Stimulated activated CD4-positive, alpha-beta T cell treated with anti-CD3 and anti-CD28 coated beads, Interleukin-2, amount 100 ng/mL, for 24 hours (primary cell): ENCODE measurements at places on chromosomes 3 and 15.

DNA sequence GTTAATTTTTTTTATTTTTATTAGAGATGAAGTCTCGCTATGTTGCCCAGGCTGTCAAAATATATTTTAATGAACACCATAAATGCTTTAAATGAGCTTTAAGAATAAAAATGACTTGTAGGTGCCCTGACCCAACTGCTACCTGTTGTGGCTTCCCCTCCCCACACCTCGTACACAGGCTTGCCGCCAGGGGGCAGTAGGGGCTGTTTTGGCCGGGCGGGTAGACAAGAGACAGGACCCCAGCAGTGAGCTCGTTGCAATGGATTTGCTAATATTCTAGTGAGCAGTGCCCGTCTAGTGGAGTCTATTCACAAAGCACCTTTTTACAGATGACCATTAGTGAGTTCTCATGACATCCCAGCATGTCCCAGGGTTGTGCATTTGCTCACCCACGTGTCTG lies 418.1 kb downstream of the OCA2 start:
- peak; percentile 58 for DNase-seq

GRCh38 chr3:38582941-38583645 lies 66.4 kb downstream of the SCN5A start:
- no peak for DNase-seq

GRCh38 chr3:32246079-32246675 lies 7.7 kb downstream of the CMTM8 start:
- no peak for DNase-seq

GRCh38 chr3:111538681-111539083 lies 3.3 kb upstream of the CD96 start:
- no peak for DNase-seq

DNA sequence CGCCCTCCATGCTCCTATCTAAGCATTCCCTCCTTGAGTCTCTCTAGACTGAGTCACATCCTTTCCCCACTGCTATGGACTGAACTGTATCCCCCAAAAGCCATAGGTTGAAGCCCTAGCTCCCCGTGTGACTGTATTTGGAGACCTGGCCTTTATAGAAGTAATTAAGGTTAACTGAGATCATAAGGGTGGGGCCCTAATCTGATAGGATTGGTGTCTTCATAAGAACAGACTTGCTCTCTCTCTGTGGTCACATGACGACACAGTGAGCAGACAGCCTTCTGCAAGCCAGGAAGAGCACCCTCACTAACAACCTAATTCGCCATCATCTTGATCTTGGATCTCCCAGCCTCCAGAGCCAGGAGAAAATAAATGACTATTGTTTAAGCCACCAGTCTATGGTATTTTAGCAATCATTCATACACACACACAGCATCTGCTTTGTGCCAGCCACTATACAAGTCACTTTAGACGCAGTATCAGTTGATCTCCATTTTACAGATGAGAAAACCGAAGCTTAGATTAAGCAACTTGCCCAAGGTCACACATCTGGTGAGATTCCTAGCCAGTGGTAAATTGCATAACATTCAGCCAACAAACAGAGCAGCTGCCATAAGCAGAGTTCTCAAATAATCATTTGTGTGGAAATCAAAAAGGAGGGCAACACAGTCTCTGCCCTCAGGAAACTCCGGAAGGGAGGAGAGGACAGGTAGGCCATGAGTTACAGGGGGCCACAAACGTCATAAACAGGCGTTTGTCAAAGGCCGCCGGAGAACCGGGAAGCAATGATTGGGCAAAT lies 66.3 kb upstream of the HES1 start:
- no peak for DNase-seq

DNA sequence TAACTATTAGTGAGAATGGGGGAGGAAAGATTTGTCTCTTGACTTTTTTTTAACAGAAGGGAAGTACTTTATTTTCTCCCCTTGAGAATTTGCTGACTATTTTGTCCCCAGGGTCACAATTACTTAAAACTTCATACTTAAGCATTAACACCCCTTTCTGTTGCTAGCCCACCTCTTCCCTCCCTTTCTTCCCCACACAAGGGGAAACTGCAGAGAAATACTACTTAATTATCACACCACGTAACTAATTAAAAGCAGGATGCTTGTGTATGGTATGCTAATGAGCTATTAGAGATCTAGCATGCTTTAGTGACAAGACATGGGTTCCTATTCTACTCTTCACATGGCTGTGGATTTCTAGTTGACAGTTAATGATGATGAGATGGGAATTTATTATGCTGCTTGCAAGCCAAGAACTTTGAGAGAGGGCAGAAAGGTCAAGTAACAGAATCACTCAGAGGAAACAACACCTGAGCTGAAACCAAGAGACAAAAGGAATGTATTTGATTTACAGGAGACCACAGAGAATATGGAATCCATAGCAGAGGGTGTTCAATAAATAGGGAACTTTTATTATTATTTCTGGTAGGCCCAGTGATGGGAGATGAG lies 179.2 kb downstream of the LSAMP start:
- no peak for DNase-seq

GRCh38 chr3:126888186-126888760 lies 94.6 kb upstream of the PLXNA1 start:
- no peak for DNase-seq

GRCh38 chr3:185151101-185151963 lies 1.5 kb downstream of the C3orf70 start:
- DNase-seq: no peak

DNA sequence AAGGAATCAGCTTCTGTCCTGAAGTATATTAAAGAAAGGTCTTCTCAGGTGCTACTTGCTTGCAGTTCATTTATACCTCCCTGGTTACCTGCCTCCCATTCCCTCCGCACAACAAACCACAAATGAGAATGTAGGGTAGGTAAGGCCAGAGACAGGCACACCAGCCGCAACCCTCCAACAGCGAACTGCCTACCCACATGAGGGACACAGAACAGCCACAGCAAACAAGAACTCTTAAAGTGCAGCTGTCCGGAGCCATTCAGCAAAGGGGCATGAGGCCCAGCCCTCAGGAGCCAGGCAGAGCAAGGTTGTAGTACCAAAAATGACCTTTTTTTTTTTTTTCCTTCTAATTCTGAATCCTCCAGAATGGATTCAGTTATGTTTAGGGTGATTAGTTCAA lies 52.4 kb downstream of the SPSB4 start:
- DNase-seq: no peak

- DNase-seq: no peak
Observed at GRCh38 chr15:68241088-68241935, 11.8 kb upstream of the CLN6 start.
